Aorta (tissue), 5 donors: ENCODE measurements at places on chromosomes 13 and 19.

DNA sequence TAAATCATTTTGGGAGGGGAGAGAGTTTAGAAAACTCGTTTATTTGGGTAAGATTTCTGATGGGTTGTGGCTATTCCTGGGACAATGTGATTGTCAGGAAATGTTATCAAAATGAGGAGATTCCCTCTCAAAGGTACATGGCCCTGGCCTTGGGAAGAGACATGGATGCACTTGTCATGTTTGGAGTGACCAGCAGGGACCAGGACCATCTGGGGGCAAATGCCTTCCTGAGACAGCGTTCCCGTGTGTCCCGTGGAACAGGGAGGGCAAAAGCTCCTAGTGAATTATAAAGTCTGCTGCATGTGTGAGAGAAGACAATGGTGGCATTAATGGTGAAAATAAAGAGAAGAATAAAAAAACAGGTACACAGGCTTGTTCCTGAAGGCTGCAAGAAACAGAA is 317.3 kb downstream of the ZNF536 start:
- no peaks in the 10 kb centered on the region for H3K36me3 ChIP-seq
- H3K27ac ChIP-seq = no peak overlapping the region
- no peaks in the 10 kb centered on the region for H3K27me3 ChIP-seq

DNA sequence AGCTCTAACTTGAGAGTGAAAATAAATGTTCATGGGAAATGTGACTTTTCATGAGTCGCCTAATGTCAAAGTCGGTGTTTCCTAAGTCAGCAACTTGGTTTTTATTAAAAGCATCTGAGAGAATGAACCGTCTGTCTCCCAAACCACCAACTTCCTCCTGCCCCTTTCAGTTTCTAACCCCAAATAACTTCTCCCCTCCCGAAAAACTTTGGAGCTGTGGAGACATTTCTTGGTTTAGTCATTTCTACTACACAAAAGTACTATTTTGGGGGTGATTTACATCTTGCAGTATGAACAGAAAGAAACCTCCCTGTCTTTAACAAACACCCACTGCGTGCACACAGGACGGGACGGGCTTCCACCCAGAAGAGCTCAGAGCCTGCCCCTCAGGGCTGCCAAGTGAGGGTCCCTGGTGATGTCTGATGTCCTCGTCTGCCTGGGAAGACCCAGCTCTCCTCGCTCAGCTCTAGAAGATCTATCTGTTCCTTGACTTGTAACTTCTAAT is 65.0 kb downstream of the RASA3 start:
- no peaks in the 10 kb centered on the region for H3K36me3 ChIP-seq
- H3K27me3 ChIP-seq = no peaks in the 10 kb centered on the region
- no peaks in the 10 kb centered on the region for H3K4me1 ChIP-seq
- H3K4me3 ChIP-seq = no peak overlapping the region

- no peaks in the 10 kb centered on the region for H3K36me3 ChIP-seq
- H3K4me3 ChIP-seq = no peak overlapping the region
- no peaks in the 10 kb centered on the region for H3K4me1 ChIP-seq
- no peak overlapping the region for H3K27ac ChIP-seq
- DNase-seq = no peak
- H3K27me3 ChIP-seq = no peaks in the 10 kb centered on the region
Measured at GRCh38 chr19:11534538-11534937, 4.1 kb upstream of the CNN1 start.

GRCh38 chr19:47353307-47353712 is 4.2 kb downstream of the DHX34 start:
- no peaks in the 10 kb centered on the region for H3K4me1 ChIP-seq
- no peak overlapping the region for H3K27ac ChIP-seq
- H3K4me3 ChIP-seq = no peak overlapping the region
- no peak for DNase-seq
- no peaks in the 10 kb centered on the region for H3K27me3 ChIP-seq
- H3K36me3 ChIP-seq = peaks cover 6% of the 10 kb centered on the region

- no peak overlapping the region for H3K27ac ChIP-seq
- H3K36me3 ChIP-seq = no peaks in the 10 kb centered on the region
- peak overlapping the region; percentile 17 for H3K4me3 ChIP-seq
- DNase-seq = peak; percentile 71
Measured at GRCh38 chr19:19224852-19225494, 13.2 kb downstream of the NCAN start.

- H3K27ac ChIP-seq = no peak overlapping the region
- no peaks in the 10 kb centered on the region for H3K36me3 ChIP-seq
- DNase-seq = no peak
- no peak overlapping the region for H3K4me3 ChIP-seq
- H3K4me1 ChIP-seq = no peaks in the 10 kb centered on the region
- H3K27me3 ChIP-seq = no peaks in the 10 kb centered on the region
Measured at GRCh38 chr13:66556306-66556705, 673.8 kb downstream of the PCDH9 start.

- H3K4me3 ChIP-seq = no peak overlapping the region
- no peaks in the 10 kb centered on the region for H3K27me3 ChIP-seq
- no peaks in the 10 kb centered on the region for H3K36me3 ChIP-seq
- H3K27ac ChIP-seq = peak overlapping the region; percentile 6
- no peaks in the 10 kb centered on the region for H3K4me1 ChIP-seq
Measured at GRCh38 chr19:47275791-47276461, 1.2 kb downstream of the INAFM1 start.

DNA sequence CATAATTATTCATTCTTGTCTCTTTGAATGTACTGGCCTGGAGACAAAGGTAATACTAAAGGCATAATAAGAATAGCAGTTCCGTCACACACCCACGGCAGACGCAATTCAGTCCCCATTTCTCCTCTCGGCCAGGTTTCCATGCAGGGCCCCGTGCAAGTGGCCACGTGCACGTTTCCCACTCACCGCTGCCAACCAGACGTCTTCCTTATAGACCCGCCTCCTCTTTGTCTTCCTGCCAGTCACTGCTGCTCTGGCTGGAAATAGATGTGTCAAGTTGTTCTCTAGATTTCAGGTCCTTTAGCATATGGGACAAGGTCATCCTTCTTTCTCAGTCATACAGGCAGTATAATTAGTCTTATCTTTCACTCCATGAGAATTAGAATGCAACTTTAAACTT is 204.3 kb downstream of the SUCLA2 start:
- no peak for DNase-seq
- no peaks in the 10 kb centered on the region for H3K4me1 ChIP-seq
- no peaks in the 10 kb centered on the region for H3K36me3 ChIP-seq
- no peaks in the 10 kb centered on the region for H3K27me3 ChIP-seq
- H3K27ac ChIP-seq = no peak overlapping the region

- peaks cover 5% of the 10 kb centered on the region for H3K4me1 ChIP-seq
- H3K27ac ChIP-seq = no peak overlapping the region
- H3K27me3 ChIP-seq = no peaks in the 10 kb centered on the region
- no peaks in the 10 kb centered on the region for H3K36me3 ChIP-seq
- H3K4me3 ChIP-seq = no peak overlapping the region
Measured at GRCh38 chr13:94346261-94347019, 133.0 kb downstream of the DCT start.

GRCh38 chr19:16457195-16457953 is 14.4 kb downstream of the EPS15L1 start:
- no peaks in the 10 kb centered on the region for H3K27me3 ChIP-seq
- H3K27ac ChIP-seq = peak overlapping the region; percentile 16
- DNase-seq = peak; percentile 65

GRCh38 chr19:17889609-17890214 is 18.0 kb downstream of the SLC5A5 start:
- no peaks in the 10 kb centered on the region for H3K36me3 ChIP-seq
- no peaks in the 10 kb centered on the region for H3K4me1 ChIP-seq
- peaks cover 2% of the 10 kb centered on the region for H3K27me3 ChIP-seq
- no peak for DNase-seq
- no peak overlapping the region for H3K27ac ChIP-seq

- DNase-seq = no peak
- no peak overlapping the region for H3K27ac ChIP-seq
- no peaks in the 10 kb centered on the region for H3K36me3 ChIP-seq
- no peaks in the 10 kb centered on the region for H3K27me3 ChIP-seq
Measured at GRCh38 chr19:30640252-30640965, 268.2 kb downstream of the ZNF536 start.

- no peaks in the 10 kb centered on the region for H3K27me3 ChIP-seq
- H3K4me3 ChIP-seq = no peak overlapping the region
- peaks cover 1% of the 10 kb centered on the region for H3K36me3 ChIP-seq
- no peak overlapping the region for H3K27ac ChIP-seq
Measured at GRCh38 chr13:99360696-99361095, 53.5 kb upstream of the GPR183 start.

DNA sequence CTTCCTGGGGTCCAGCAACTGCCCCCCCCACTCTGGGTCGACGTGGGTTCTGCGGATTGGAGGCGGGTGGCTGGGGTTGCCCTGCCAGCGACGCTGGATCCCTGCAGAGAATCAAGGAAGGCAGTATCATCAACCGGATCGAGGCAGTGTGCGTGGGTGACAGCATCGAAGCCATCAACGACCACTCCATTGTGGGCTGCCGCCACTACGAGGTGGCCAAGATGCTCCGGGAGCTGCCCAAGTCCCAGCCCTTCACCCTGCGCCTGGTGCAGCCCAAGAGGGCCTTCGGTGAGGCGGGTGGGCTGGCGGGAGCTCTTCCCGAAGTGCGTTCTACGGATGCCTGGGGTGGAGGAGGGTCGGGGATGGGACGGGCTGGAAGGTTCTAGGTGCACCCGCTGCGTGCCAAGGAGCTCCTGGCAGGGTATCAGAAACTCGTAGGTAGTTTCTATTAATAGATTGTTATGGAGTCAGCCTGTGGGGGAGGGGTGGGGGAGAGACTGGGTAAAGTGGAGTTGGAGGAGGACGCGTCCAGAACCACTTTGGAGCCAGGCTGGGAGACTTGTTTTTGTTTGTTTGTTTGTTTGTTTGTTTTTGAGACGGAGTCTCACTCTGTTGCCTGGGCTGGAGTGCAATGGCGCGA is 1.5 kb downstream of the GIPC3 start:
- H3K36me3 ChIP-seq = no peaks in the 10 kb centered on the region
- no peaks in the 10 kb centered on the region for H3K27me3 ChIP-seq
- H3K4me1 ChIP-seq = no peaks in the 10 kb centered on the region
- no peak for DNase-seq

DNA sequence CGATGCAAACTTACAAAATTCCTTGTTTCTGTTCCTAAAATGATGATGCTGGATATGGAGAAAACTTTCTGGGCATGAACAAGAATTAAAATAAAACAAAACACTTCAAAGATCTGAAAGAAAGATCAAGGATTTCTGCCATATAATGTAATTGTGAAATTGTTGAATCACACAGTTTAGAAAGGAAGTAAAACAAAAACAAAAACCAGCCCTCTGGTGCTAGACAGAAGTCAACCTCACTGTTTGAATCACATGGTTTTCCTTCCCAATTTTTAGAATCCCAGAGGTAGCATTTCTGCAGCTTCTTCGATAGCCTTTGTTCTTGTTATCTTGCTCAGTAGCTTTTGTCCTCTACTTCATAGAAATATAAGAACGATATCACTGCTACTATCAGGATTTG is 118.2 kb upstream of the ARGLU1 start:
- H3K4me3 ChIP-seq = no peak overlapping the region
- no peaks in the 10 kb centered on the region for H3K36me3 ChIP-seq
- no peak for DNase-seq
- H3K4me1 ChIP-seq = no peaks in the 10 kb centered on the region
- no peak overlapping the region for H3K27ac ChIP-seq
- no peaks in the 10 kb centered on the region for H3K27me3 ChIP-seq

GRCh38 chr19:18390065-18390907 is 4.3 kb downstream of the GDF15 start:
- no peaks in the 10 kb centered on the region for H3K36me3 ChIP-seq
- H3K27ac ChIP-seq = no peak overlapping the region
- no peaks in the 10 kb centered on the region for H3K4me1 ChIP-seq
- H3K4me3 ChIP-seq = no peak overlapping the region
- DNase-seq = no peak
- peaks cover 2% of the 10 kb centered on the region for H3K27me3 ChIP-seq

- peak overlapping the region; percentile 79 for H3K27ac ChIP-seq
- no peak for DNase-seq
- H3K4me1 ChIP-seq = no peaks in the 10 kb centered on the region
- peak overlapping the region; percentile 93 for H3K4me3 ChIP-seq
Measured at GRCh38 chr19:1250437-1251260, 2.3 kb downstream of the MIDN start.

DNA sequence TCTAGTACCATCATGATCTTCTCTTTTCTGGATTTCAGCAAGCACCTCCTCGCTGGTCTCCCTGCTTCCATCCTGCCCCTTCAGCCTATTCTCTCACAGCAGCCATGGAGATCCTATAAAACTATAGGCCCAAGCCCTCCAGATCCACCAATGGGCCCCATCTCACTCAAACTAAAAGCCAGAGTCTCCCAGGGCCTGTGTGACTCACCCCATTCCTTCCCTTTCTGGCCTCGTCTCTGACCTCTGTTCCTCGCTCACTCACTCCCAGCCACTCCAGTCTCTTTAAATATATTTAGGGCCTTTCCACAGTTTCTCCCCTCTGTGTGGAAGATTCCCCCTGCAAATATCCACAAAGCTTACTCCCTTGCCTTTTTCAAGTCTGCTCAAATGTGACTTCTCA is 89.7 kb downstream of the HSPH1 start:
- no peaks in the 10 kb centered on the region for H3K27me3 ChIP-seq
- H3K4me1 ChIP-seq = no peaks in the 10 kb centered on the region

DNA sequence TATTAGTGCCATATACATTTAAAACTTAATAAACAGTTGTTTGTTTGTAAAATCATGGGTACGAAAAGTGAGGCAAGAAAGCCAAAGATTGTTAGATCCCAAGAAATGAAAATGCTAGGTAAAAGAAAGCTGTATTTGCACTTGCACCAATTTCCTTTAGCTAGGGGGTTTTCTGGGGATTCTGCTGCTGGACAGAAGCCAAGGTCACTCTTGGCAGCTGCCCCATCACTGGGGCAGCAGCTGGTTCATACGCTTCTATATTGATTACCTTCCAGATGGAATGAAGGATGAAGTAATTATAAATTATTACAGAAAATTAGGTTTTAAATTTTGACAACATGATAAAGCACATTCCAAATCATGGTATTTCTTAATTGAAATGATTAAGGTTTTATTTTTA is 127.4 kb downstream of the SLITRK5 start:
- no peaks in the 10 kb centered on the region for H3K4me1 ChIP-seq
- no peak overlapping the region for H3K4me3 ChIP-seq
- no peak overlapping the region for H3K27ac ChIP-seq

GRCh38 chr13:73464758-73465616 is 406.2 kb downstream of the KLF5 start:
- H3K27ac ChIP-seq = no peak overlapping the region
- no peaks in the 10 kb centered on the region for H3K36me3 ChIP-seq
- no peak overlapping the region for H3K4me3 ChIP-seq
- H3K27me3 ChIP-seq = no peaks in the 10 kb centered on the region
- H3K4me1 ChIP-seq = no peaks in the 10 kb centered on the region

DNA sequence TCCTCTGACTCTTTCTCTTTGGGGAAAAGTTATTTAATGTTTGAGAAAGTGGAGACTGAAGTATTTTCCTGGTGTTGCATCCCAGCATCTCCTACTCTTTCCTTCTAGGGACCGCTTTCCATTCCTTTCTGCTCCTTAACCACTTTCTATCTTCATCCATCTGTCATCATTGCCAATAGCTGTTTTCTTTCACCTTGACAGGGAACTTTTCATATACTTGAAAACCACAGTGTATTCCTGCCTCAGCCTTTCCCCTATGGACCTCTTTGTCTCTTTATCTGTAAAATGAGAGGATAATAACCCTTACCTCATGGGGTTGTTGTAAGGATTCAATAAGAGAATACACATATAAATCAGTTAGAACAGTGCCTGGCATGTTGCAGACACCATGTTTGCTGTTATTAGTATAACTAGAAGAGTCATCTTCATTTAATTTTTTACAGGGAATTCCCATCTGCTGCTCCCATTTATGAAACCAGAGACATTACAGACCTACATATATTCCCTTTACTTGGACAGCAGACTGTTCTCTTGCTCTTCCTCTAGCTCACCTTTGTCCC is 31.8 kb downstream of the LCP1 start:
- DNase-seq = no peak
- no peaks in the 10 kb centered on the region for H3K27me3 ChIP-seq
- H3K4me1 ChIP-seq = no peaks in the 10 kb centered on the region
- no peak overlapping the region for H3K4me3 ChIP-seq
- no peaks in the 10 kb centered on the region for H3K36me3 ChIP-seq

- no peak for DNase-seq
- H3K4me1 ChIP-seq = no peaks in the 10 kb centered on the region
- H3K36me3 ChIP-seq = no peaks in the 10 kb centered on the region
Measured at GRCh38 chr13:98476538-98476966, 100.4 kb downstream of the STK24 start.
